ENCODE measurements at places on chromosomes 6 and 20.

DNA sequence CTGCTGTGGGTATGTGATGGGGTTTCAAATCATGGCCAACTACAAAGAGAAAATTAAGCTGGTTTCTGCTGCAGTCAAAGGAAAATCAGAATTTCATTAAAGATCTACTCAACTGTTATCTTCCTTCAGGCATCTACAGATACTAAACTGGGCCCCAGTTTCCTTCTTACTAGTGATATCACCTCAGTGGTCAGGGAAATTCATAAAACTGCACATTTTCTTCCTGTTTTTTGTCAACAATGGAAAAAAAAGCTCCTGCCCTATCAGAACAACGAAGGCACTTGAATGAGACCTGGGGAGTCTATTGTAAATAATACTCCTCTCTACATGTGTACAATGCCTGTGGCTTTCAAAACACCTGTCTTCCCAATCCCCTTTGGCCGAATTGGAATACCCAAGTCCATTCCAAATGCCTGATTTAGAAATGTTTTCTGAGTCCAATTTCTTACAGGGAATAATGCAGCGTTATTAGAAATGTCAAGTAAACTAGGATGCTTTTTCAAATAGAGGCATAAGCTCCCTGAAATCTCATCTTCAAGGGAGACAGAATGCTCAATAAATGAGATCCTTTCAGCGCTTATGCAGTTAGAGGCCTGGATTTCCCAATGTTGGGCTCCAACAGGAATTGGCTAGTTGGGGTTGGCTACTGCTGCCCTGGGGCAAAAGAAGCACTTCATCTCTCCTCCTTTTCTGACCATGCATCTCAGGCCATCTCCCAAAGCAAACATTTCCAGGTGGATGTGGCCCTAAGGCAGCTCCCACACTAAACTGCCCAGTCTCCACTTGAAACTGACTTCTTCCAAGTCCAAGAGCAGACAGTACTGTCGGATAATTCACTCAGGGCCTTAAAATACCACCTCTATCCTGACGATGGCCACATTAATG, 143.3 kb downstream of the NFATC2 start:
- no peak for DNase-seq

GRCh38 chr6:33314515-33314942, 651 bp upstream of the TAPBP start:
- DNase-seq: peak; percentile 43

DNA sequence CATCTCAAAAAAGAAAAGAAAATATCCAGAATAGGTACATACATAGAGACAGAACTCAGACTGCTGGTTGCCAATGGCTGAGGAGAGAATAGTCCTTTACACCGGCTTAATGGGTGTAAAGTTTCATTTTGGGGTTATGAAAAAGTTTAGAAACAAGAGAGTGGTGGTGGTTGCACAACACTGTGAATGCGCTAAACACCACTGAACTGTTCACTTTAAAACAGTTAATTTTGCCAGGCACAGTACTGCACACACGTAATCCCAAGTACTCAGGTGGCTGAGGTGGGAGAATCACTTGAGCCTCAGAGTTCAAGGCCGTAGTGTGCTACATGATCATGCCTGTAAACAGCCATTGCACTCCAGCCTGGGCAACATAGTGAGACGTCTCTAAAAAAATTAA, 7.6 kb downstream of the ILRUN start:
- no peak for DNase-seq

- DNase-seq: no peak
These were observed 79.7 kb downstream of the GRM4 start for GRCh38 chr6:34066218-34066571.

DNA sequence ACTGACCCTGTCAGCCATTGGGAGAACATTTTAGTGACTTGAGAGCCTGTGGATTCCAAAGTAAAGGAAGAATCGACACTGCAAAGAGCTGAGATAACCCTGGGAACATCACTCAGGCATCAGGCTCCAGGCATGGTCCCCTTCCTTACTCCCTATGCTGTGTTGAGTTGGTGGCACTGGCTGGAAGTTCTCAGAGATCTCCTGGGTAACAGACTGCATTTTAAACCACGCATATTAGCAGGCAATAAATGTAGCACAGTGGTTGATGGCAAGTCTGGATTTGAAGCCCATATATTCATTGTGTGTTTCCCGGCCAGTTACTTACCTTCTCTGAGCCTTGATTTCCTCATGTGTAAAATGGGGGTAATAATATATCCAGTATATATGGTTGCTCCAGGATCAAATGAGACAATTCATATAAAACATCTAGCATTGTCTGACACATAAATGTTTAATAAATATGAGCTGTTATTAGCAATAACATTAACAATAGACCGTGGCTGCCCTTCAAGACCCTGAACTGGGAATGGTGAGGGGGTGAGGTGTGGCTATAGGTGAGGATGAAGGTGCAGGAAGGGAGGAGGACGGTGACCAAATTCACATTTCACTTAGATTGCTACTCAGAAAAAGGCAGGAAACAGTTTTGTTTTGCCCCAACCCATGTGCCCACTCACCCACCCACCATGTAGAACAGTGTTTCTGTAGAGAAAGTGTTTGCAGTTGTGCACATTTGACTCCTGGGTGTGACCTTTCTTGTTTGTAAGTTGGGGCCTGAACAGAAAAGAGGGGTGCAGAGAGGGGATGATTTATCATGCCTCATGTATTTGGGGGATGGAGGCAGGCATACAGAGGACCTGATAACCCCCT, 2.1 kb downstream of the PLCG1 start:
- peak; percentile 21 for DNase-seq

DNA sequence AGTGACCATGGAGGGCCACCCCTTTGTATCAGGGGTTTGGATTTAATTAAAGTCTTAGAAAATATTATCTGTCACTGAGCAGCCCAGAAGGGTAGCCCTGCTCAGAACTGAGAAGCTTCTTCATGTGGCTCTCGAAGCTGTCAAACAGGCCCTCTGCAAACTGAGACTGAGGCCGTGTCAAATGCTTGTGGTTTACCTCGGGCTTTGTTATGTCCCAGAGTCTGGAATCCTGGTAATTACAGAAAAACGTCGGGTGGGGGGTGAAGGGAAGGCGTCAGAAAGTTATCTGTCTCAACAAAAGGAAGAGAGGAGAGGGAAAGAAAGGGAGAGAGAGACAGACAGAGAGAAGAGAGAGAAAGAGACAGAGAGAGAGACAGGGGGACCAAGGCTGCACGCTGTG, 200.8 kb downstream of the BMP7 start:
- no peak for DNase-seq

DNA sequence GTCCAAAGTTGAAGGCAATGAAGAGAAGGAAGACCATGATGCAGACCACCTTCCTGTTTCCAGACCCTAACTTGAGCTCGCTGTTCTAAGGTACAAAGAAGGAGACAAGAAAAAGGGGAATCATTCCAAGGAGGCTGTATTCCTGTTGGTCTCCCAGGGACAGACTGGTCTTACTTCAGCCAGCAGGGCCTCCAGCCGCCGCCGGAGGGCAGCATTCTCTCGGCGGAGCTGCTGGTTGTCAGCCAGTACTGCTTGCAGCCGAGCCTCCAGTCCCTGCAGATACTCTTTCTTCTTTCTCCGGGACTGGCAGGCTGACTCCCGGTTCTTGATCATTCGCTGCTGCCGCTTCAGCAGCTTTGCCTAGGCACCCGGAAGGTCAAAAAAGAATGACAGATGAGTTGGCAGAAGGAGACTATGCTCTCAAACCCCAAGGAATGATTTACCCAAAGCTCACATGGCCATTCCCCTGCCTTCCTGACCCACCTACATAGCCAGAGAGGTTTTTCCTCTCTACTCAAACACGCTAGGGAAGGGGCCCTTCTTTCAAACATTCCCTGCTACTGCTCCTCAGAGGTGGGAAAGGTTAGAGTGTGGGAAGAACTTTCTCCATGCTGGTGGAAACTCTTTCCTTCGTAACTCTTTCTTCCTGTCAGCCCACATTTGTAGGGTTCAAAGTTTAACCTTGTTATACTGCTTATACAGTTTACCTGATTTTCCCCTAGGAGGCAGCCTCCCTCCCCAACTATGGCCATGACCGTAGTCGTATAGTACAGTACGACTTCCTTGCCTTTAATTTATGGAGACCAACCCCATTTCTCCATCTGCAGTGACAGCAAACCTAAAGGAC, 9.0 kb downstream of the ATF6B start:
- DNase-seq: peak; percentile 43

GRCh38 chr6:108728826-108729225, 119.4 kb upstream of the ARMC2 start:
- no peak for DNase-seq

- peak; percentile 34 for DNase-seq
These were observed 27.5 kb upstream of the ZBTB22 start for GRCh38 chr6:33344701-33345697.

DNA sequence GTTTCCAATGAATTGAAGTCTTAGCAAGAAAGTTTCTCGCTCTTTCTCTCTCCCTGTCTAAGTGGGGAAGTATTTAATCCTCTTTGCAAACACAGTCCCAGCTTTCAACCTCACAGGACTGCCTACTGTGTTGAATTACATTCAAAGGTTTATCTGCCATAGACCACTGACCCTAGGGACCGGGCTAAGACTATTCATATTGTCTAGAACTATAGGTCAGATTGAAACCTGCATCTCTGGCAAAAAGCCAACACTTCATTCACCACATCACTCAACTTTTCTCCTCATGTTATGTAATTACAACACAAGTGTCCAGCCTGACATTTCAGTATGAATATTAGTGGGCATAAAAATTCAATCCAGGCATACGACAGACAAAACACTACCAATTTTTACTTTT, 314.7 kb upstream of the RSPO3 start:
- DNase-seq: no peak

DNA sequence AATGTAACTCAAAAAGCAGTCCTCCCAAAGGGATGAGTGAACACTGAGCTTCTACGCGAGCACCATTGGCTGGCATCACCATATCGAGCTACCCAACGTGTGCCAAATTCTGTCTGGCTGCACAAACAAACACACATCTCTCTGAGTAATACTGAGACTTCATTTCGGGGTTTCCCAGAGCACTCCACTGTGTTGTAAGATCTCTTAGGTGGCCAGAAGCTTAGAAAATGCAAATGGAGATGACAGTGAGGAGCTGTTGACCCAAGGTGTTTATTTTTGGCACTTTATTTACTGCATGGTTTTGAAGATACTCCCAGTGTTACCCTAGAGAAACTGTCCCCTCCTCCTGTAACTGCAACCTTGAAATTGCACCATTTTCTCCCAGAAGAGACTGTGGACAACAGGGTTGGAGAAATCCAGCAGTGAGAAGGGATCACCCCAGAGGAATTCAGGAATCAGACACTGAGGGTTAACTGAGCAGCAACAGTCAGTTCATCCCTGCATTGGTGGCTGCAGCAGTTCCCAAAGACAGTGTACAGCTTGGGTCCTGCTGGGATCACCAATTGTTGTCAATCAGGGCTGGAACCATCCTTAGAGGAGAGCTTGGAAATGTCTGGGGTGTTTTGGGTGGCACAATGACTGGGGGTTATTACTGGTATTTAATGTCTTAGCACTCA, 1.0 kb upstream of the RIPOR2 start:
- DNase-seq: peak; percentile 31

GRCh38 chr6:90646940-90647339, 60.1 kb upstream of the MAP3K7 start:
- DNase-seq: no peak

DNA sequence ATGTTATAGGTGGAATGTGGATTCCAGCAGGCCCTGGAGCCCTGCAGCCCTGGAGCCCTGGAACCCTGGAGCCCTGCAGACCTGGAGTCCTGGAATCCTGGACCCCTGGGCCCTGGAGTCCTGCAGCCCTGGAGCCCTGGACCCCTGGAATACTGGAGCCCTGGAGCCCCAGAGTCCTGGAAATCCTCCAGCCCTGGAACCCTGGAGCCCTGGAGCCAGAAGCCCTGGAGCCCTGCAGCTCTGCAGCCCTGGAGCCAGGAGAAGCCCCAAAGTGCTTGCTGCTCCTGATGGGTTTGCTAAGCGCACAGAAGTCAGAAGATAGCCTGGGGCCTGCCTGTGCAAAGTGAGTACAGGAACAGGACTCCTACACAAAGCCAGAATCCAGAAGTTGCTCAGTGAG, 223.1 kb upstream of the PDE10A start:
- no peak for DNase-seq

GRCh38 chr6:151804585-151805285, 2.7 kb upstream of the ESR1 start:
- no peak for DNase-seq

GRCh38 chr6:91447530-91448254, 860.8 kb upstream of the MAP3K7 start:
- DNase-seq: no peak

DNA sequence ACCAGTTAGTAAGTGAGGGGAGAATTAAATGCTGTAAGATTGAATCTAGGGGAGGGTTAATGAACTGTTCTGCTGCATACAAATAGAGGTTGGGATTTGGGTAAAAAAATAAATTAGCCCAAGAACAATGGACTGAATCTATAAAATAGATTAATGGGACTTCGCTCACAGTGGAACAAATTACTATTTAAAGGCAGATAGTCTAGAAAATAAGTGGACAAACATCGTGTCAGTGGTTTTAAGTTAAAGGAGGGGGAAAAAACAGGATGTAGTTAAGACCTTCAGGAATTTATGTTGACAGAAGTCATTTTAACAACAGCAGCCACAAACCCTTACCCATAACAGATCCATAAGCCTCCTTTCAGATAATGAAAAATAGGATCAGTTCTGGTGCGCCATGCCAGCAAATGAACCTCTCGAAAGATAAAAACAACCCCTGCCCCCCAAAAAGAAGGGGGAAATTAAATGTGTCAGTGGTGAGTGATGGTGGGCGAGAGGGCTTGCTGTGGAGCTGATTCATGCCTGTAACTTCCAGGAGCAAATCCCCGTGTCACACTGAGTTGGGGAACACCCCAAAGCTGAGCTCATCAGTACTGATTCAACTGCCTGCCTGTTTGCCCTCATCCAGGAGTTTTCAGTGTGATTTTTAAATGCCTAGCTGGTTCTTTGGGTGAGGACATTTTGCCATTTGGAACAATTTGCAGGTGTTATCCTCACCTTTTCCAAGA, 86.8 kb downstream of the PPP1R14C start:
- no peak for DNase-seq

GRCh38 chr6:98579079-98579478, 255.3 kb upstream of the POU3F2 start:
- DNase-seq: no peak

DNA sequence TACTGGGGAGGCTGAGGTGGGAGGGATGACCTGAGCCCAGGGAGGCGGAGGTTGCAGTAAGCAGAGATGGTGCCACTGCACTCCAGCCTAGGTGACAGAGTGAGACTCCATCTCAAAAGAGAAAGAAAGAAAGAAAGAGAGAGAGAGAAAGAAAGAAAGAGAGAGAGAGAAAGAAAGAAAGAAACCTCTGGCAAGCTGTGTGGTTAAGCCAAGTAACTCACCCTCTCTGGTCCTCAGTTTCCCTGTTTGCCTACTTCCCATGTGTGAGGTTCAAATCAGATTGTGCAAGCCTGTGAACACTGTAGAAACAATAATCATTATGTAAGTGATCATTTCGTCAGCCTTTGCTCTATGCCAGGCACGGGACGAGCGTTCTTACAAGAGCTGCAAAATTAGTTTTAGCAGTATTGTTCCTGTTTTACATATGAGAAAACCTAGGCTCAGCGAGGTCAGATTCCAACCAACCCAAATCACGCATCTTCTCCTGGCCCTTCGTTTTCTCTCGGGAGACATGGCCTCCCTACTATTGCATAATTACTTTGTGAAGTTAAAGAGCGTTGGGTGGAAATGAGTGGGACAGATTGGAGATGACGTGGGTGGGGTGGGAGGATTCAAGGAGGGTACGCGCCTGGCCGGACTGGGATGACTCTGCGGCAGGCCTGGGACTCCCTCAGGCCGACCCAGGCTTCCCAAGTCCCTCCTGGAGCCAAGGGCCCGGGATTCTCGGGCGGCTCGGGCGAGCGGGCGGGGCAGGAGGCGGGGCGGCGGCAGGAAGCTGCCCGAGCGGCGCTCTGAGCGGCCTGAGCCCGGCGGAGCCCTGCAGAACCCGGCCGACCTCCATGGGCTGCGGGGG, at the start of gene SNX21:
TSS of gene SNX21 (plus strand) at position 770 of the 853 bp plus-strand sequence. CDS start 121 bp downstream, outside the sequence.
- DNase-seq: no peak

GRCh38 chr6:103455275-103455674, 1404.4 kb downstream of the HACE1 start:
- no peak for DNase-seq

All from stimulated activated CD8-positive, alpha-beta memory T cell treated with anti-CD3 and anti-CD28 coated beads, Interleukin-15, amount 100 ng/mL, for 48 hours (primary cell).